CD4-positive, alpha-beta T cell (primary cell): ENCODE measurements at places on chromosomes 16 and 17. TPM values are rescaled to one million over a fixed set of nuclear protein-coding genes. Genes with fewer than 3 reads are reported as not detected.

Gene LHX1
- not detected for total RNA-seq

Gene FAM171A2
- total RNA-seq: 0.19 TPM

Gene SMIM5
- total RNA-seq: 0.75 TPM

Gene PIRT
- not detected for total RNA-seq

Gene PDILT
- total RNA-seq: not detected

Gene CA5A
- not detected for total RNA-seq

Gene STAT5A
- 150 TPM for total RNA-seq

Gene ZNF207
- 262 TPM for total RNA-seq

Gene NAGS
- total RNA-seq: 0.56 TPM

Gene PRSS33
- total RNA-seq: not detected

Gene HOXB13
- total RNA-seq: not detected

Gene OR4D1
- 0.70 TPM for total RNA-seq

Gene USP31
- 1.6 TPM for total RNA-seq

Gene ZNF646
- total RNA-seq: 14.3 TPM

Gene GP2
- not detected for total RNA-seq

Gene ASGR1
- total RNA-seq: 0.64 TPM

Gene SPAG5
- 15.4 TPM for total RNA-seq

Gene CACNG5
- total RNA-seq: not detected

GRCh38 chr16:2481676-2482075 lies 6.7 kb downstream of the TBC1D24 start:
- no peak for DNase-seq

DNA sequence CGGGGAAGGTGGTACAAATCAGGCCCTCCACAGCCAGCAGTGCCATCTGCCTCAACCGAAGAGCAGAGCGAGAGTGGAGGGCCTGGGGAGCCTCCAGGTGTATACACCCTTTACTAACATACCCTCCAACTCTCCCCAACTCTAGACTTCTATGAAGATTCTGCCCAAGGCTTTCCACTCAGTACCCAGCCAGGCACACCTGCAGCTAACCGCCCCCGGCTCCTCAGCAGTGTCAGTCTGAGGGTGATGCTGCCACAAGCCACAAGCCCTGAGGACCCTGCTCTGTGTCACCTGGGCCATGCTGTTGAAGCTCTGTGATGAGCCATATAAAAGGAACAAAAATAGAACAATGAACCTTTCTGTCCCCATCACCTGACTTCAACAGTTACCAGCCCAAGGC lies 3.8 kb downstream of the CENPV start:
- no peak for DNase-seq

GRCh38 chr17:54172096-54172984 lies 349.6 kb downstream of the KIF2B start:
- DNase-seq: no peak

GRCh38 chr17:1347589-1348323 lies 52.3 kb downstream of the YWHAE start:
- DNase-seq: no peak

DNA sequence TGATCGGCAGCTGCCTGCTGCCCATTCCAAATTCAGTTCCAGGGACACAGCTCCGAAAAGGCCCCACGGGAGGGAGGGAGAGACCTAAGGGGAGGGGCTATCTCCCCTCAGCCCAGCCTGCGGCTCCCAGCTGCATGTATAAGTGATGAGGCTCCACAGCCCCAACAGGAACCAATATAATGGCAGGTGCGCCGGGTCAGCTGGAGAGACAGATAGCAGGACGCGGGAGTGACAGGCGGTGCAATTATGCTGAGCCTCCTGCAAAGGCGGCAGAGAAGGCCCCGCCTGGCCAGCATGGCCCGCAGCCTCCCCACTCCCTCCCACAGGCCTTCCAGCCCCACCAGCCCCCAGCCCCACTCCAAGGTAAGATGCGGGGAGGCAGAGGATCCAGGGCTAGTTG lies 8.1 kb upstream of the C1QL1 start:
- DNase-seq: no peak

DNA sequence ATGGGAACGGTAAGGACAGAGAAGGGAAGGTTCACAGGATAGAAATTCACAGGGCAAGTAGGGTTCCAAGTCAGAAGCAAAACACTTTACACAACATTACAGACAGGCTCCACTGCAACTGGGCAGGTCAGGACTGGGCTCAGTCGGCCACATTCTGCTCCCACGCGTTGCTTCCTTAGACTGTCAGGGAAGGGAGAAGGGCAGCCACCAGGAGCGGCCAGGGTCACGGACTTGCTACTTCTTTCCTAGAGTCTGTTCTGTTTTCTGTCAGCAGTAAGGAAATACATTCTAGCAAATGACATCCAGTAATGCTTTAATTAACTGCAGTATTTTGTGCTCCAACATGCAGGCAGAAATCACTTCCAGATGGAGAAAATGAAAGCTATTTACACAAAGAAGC lies 160.3 kb upstream of the RPH3AL start:
- no peak for DNase-seq

DNA sequence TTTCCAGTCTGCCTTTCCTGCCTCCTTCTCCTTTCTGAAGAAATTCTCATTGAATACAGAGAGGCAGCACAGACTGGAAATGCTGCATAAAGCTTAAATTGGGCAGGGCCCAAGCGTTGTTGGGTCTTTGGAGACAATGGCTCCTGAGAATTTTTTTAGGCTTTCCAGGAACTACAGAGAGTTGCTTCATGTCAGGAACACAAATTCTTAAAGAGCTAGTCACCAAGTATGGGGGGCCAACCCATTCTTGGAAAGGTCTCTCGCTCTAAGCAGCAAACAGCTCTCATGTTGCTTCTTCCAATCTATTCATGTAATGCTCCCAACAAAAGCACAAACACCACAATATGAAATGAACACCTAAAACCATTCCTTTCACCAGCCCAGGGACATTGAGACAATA lies 6.9 kb downstream of the HNF1B start:
- no peak for DNase-seq

- DNase-seq: no peak
Observed at GRCh38 chr17:61570118-61570517, 20.9 kb downstream of the NACA2 start.

DNA sequence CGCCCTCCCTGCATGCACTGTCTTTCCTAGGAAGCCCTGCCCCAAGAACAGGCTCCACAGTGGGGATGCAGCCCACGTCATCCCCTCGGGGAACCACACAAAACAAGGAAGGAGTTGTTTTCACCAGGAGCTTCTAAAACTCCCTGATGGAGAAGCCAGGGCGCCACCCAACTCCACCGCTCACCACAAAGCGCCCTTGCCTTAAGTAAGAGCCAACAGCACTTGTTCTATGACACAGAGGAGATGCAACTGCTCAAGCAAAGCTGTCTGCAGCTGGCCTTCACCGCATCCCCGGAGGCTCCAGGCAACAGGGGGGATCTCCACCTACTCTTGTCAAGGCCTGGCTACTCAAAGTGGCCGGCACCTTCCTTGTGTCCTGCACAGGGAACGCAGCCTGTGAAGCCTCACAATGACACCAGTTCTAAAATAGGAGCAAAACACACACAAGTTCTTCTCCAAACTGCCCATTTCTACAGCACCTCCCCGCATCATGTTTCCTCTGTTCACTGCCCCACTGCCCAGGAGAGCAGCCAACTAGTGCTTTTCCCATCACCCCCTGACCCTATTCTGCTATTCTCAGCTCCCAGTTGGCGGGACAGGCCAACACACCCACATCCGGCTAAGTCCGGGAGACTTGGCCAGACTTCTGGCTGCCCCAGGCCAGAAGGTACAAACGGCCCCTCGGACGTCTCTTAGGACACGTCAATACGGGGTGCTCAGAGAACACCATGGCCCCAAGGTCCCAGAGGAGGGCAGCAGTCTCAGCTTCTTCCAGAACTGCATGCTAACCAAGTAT lies 24.2 kb downstream of the MPG start:
- DNase-seq: no peak

GRCh38 chr17:72301887-72302286 lies 181.1 kb downstream of the SOX9 start:
- DNase-seq: no peak

DNA sequence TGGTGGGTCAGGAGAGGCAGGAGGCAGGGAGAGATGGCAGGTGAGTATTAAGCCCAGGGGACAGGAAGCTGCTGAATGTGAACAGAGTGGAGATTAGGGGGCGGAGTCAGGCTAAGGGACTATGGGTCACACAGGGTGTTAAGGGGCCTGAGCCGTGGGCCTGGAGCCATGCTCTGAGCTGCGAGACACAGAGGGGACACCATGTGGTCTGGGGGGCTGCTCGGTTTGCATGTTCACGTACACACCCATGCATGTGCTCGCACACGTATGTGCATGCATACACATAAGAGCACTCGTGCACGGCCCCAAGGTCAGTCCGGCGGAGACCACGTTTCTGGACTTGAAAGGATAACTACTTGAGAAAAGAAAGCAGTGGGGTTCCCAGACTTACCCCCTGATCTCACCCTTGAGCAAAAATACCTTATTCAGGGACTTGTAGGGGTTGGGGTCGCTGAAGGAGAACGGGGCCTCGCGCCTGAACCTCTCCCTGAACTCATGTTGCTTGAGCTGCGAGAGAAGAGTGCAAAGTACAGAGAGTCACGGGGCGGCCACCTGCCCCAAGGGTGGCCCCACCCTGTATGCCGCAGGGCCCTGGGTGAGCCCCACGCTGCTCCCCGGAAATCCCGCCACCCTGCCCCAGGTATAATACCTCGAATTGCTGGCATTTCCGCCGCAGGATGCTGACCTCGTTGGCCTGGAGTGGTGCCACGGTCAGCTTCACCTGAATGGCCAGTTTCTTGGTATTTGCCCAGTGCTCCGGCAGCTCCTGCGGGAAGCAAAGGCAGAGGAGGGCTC lies 50.8 kb downstream of the DNAH17 start:
- DNase-seq: no peak

DNA sequence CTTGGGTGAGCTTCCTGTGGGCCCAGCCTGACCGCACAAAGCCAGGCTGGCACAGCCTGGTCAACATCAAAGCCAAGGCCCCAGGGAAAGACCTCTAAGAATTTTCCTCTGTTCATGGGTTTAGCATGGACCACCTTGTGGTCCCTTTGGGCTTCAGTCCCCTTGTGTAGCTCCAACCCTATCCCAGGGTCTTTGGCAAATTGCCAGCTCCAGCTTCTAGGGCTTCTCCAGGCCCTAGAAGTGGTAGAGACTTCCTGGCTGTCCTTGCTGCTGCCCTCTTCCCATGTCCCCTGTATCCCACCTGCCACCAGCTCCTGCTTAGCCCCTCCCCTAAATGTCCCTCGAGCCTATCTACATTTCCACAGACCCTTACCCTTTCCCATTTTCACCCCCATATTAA lies 9.7 kb upstream of the ITGA3 start:
- DNase-seq: no peak

GRCh38 chr16:81754858-81755257 lies 24.2 kb upstream of the PLCG2 start:
- no peak for DNase-seq

- DNase-seq: peak; percentile 96
Observed at GRCh38 chr17:51153210-51154072, at the start of gene NME1. Gene NME1, plus strand, starts transcription at chr17:51153559. Its CDS starts 2,096 bp downstream, at chr17:51155655.

GRCh38 chr17:11239379-11239970 lies 1.5 kb upstream of the SHISA6 start:
- DNase-seq: no peak

GRCh38 chr17:39738983-39739884 lies 1.5 kb downstream of the GRB7 start:
- DNase-seq: no peak

- no peak for DNase-seq
Observed at GRCh38 chr16:57773655-57774295, 28.5 kb downstream of the KIFC3 start.

DNA sequence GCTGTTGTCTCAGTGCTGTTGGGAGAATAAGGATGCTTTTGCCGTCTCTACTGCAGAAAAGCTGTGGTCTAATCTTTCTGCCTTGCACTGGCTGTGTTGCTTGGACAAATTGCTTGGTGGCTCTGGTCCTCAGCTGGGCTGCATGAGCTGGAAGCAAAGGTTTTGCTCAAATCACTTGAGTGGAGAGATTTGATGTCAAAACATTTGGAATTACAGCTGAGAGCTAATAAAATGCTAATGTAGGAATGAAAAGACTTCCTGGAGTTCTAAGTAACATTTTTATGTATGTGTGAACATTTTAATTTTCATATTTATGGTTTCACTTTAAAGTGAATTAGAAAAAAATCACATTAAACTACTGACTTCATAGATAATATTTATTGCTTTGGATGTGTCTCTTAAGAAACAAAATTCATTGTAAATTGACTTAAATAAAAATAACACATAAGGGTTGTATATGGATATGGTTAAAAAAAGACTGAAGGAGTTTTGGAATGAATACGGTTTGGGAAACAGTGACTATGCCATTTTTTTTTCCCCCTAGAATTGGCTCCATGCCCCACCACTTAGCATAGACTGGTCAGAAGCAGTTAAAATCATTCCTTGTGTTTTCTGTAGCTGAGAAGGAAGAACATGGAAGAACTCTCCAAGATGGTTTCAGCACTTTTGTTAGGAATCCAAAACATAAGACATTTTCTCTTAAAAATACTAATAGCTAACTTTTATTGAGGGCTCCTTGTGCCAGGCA lies 39.2 kb upstream of the FAM20A start:
- DNase-seq: no peak

DNA sequence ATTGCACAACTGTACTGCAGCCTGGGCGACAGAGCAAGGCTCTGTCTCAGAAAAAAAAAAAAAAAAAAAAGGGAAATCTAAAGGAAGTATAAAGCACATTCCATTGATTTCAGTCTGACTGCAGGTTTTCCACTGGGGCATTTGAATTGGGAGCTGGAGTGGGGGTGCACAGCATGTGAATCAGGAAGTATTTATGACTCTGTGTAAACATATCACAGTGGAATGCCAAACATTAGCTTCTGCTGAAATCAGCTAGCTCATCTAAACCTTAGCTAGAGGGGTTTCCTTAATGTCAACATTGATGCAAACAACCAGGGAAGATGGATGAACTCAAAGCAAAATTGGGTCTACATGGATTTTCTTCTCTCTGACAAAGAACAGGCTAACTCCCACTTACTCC lies 641.0 kb upstream of the EEF2KMT start:
- no peak for DNase-seq

DNA sequence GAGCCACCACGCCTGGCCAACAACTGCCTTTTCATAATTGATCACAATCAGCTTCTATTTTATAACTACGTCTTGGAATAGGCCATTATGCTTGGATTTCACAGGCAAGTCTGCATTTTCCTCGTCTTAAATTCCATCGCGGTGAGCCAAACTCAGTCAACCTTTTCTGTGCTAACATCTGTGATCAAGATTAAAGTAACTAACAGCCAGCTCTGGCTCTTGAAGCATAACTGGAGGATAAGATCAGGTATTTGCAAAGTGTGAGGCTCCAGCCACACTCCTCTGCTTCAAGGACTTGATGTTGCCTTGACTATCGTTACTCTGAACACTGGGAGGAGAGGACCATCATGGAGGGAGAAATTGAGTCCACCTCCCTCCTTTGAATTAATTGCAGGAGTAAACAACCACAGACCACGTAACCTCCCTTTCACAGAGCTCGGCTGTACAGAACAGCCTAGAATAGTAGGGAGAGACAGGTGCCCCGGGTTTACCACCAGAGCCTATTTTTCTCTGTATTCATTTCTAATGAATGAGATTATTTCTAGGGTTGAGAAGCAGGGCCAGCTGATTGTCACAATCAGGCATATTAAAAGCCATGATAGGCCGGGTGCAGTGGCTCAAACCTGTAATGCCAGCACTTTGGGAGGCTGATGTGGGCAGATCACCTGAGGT lies 143.0 kb downstream of the XYLT1 start:
- DNase-seq: no peak

- DNase-seq: no peak
Observed at GRCh38 chr17:31815212-31815730, 43.8 kb downstream of the COPRS start.
